ENCODE measurements at places on chromosomes 16 and 17. TPM values are rescaled to one million over a fixed set of nuclear protein-coding genes. Genes with fewer than 3 reads are reported as not detected.
A peak's percentile ranks its signal among the peaks of the same experiment; 100 is the strongest.

GRCh38 chr16:30091474-30092372 is at the start of gene TBX6:
Gene TBX6, minus strand, starts transcription at chr16:30091924. Its CDS starts 731 bp downstream, at chr16:30091193.
- peak; percentile 95 for DNase-seq

GRCh38 chr17:8935191-8935590 is 30.3 kb downstream of the PIK3R5 start:
- DNase-seq, result peak; percentile 93

DNA sequence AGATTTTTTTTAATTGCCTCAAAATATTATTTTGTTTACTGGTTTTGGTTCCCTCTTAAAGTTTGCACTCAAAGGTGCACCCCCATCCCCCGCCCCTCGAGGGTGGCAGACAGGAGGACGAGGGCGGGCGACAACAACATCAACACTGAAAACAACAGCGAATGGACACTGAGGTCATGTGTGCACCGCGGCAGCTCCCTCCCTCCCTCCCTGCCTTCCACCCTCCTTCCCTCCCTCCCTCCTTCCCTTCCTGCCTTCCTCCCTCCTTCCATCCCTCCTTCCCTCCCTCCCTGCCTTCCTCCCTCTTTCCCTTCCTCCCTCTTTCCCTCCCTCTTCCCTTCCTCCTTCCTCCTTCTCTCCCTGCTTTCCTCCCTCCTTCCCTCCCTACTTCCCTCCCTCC is 1.5 kb upstream of the OSGIN1 start:
- peak; percentile 14 for DNase-seq

GRCh38 chr17:70041061-70041460 is 34.0 kb upstream of the KCNJ16 start:
- no peak for DNase-seq

GRCh38 chr17:38925263-38925995 is at the start of gene LASP1NB:
Gene LASP1NB, plus strand, starts transcription at chr17:38925614.
- DNase-seq, result peak; percentile 90

TMEM88 gene
- total RNA-seq, result 2.4 TPM

NPIPA5 gene
- total RNA-seq, result 2.8 TPM
